ENCODE measurements at places on chromosomes 2 and 18.

DNA sequence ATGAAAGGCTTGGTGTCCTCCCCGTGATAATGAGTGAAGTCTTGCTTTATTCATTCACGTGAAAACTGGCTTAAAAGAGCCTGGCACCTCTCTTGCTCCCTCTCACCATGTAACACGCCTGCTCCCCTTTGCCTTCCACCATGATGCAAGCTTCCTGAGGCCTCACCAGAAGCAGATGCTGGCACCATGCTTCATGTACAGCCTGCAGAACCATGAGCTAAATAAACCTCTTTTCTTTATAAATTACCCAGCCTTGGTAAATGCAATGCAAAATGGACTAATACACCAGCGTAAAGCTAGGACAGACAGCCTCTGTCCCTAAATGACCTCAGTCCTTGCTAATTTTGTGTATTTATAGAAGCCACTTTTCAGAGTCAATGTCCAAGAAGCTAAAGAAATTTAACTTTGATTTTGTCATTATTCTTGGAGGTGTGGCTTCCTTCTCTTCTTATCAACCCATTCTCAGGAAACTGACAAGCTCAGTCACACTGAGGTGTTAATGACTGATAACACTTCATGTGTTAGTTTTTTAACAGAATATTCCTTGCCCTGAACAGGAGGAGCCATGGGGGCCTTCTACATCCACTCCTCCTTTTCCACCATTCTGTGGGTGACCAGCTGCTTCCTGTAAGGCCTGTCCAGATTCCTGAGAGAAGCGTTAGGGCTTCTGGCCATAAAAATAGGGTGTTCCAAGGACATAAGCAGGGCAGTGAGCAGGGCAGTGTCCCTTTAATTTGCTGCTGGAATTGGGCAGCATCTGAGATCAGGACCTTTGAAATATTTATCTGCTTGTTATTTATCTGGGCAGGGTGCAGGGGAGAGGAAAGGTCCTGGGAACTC lies 38.0 kb upstream of the EPAS1 start:
- no peak for DNase-seq

GRCh38 chr18:39945076-39945475 lies 2010.0 kb upstream of the PIK3C3 start:
- DNase-seq, result no peak

GRCh38 chr2:25570161-25570845 lies 103.1 kb downstream of the DTNB start:
- DNase-seq, result no peak

DNA sequence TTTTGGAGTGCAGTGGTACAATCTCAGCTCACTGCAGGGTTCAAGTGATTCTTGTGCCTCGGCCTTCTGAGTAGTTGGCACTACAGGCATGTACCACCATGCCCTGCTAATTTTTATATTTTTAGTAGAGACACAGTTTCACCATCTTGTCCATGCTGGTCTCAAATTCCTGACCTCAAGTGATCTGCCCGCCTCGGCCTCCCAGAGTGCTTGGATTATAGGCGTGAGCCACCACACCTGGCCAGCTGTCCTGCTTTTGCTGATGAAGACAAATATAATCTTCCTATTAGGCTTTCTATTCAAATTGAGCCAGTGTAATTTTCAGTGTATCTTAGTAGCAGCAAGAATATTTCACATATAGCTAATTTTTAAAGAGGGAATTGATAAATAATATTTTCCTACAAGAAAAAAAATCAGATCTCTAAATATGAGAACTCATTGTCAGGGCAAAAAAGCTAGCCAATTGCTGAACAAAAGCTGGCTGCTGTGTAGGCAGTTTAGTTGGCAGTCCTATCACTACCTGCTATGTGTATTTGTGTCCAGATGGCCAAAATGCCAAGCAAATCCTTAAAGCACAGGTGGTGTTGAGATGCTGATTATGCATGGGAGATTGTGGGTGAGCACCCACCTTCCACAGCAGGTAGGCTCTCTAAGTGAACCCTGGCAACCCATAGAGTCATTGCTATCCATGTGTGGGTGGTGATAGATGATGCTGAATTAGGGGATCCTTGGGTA lies 60.8 kb upstream of the STAM2 start:
- no peak for DNase-seq

GRCh38 chr2:42492691-42493467 lies 903 bp downstream of the KCNG3 start:
- DNase-seq, result peak; percentile 39

DNA sequence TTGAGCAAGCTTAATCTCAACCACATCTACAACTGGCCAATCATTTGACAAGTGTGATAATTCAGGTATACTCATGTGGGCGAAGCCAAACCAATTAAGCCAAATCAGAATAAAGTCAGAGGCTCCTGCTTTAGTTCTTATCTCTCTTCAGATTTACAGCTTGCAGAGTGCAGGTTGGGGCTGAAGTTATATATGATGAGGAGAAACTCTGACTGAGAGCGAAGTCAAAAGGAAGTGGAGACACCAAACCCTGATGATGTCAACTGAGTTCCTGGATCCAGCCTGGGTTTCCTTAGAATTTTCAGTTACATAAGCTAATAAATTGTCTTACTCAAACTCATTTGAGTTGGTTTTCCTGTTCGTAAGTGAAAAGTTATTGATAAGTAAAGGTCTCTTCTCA lies 73.9 kb downstream of the ASXL2 start:
- no peak for DNase-seq

DNA sequence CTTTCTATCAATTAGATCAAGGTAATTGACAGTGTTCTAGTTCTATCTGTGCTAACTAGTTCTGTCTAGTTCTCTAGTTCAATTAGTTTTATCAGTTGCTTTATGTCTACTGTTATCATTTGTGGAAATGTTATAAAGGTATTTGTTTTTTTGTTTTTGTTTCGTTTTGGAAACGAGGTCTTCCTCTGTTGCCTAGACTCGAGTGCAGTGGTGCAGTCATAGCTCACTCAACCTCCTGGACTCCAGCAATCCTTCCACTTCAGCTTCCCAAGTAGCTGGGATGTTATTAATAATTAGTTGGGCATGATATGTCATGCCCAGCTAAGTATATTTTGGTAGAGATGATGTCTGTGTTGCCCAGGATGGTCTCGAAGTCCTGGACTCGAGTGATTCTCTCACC lies 1682.8 kb upstream of the LRRTM1 start:
- DNase-seq, result no peak

GRCh38 chr2:39723946-39724827 lies 54.9 kb downstream of the THUMPD2 start:
- no peak for DNase-seq

DNA sequence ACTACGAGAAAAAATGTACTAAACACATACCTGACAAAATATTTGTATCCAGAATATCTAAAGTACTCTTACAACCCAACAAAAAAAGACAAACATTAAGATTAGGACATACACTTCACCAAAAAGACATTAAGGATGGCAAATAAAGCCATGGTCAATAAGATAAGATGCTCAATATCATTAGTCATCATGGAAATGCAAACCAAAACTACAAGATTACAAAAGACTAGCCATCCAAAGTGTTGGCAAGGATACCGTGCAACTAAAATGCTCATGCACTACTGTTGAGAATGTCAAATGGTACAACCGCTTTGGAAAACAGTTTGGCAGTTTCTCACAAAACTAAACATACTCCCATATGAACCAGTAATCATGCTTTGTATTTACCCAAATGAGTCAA lies 29.7 kb downstream of the MAP3K2 start:
- DNase-seq, result no peak

DNA sequence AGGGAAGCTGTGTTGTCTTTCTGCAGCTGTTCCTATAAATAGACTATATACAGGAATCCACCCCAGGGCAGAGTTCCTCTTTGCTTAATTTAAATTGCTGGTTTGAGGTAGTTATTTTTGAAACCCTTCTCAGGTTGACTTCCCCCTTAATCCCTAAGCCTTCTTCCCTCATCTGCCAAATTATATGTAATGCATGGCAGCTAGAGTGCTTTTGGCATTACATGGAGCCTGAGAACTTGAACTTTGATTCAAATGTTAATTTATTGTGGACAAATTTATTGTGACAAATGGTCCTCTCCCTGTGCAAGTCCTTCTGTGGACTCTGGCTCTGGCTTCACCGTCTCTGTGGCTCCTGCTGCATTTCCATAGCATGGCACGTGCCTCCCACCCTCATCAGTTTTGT lies 29.2 kb downstream of the MYO1B start:
- no peak for DNase-seq

DNA sequence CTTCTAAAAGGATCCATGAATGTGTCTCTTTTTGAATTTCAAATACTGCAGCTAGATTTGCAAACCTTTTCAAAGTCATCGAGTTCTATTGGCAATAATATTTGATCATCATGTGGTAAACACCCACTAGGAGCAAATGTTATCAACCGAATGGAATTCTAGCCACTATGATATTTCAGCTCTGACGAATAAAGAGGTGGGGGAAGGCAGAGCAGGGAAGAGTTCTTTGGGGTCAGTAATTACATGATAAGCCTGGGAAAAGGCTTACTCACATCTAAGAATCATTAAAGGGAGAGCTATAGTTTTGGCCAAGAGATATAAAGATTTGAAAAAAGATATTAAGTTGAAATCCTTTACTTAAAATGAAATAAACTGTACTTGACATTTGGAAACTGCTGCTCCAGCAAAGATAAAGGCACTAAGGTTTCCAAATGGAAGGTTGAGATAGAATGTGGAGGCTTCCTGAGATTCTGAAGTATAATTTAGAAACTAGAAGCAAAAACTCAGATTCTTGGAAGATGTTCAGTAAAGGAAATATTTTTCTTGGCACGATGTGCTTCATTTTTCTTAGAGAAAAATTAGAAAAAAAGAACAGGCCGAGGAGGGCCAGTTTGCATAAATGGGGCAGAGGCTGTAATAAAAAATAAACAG lies 104.7 kb upstream of the ARHGAP28 start:
- DNase-seq, result no peak

- DNase-seq, result no peak
Measured at GRCh38 chr2:60411295-60411694, 142.2 kb downstream of the BCL11A start.

DNA sequence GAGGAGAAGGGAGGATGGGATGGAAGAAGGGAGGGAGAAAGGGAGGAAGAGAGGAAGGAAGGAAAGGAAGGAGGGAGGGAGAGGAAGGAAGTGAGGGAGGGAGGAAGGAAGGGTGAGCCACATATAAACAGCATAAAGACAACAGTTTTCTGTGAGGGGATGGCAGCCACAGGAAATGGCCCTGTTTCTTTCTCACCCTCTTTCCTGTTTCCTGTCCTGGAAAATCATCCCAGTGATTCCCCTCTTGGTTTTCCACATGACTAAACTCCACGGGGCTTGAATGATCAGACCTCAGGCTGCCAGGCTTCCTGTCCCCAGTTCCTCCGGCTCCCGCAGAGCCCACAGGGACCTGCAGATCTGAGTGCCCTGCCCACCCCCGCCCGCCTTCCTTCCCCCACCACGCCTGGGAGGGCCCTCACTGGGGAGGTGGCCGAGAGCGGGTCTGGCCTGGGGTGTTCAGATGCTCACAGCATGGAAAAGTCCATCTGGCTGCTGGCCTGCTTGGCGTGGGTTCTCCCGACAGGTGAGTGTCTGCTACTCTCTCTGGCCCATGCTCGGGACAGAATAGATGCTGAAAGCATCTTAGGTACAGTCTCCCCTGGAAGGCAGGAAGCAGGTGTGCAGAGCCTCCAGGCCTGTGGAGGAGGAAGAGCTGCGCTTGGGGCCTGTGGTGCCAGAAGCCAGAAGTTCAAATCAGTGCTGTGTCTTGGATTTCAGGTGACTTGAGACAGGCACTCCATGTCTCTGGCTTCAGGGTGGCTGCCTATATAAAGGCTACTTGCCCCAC lies at the start of gene SIGLEC15:
Gene SIGLEC15, plus strand, starts transcription at position 418 of the 787 bp plus-strand sequence. Its CDS starts 54 bp downstream, at position 472.
- DNase-seq, result no peak

- DNase-seq, result no peak
Measured at GRCh38 chr2:47147021-47147420, 8.1 kb downstream of the STPG4 start.

DNA sequence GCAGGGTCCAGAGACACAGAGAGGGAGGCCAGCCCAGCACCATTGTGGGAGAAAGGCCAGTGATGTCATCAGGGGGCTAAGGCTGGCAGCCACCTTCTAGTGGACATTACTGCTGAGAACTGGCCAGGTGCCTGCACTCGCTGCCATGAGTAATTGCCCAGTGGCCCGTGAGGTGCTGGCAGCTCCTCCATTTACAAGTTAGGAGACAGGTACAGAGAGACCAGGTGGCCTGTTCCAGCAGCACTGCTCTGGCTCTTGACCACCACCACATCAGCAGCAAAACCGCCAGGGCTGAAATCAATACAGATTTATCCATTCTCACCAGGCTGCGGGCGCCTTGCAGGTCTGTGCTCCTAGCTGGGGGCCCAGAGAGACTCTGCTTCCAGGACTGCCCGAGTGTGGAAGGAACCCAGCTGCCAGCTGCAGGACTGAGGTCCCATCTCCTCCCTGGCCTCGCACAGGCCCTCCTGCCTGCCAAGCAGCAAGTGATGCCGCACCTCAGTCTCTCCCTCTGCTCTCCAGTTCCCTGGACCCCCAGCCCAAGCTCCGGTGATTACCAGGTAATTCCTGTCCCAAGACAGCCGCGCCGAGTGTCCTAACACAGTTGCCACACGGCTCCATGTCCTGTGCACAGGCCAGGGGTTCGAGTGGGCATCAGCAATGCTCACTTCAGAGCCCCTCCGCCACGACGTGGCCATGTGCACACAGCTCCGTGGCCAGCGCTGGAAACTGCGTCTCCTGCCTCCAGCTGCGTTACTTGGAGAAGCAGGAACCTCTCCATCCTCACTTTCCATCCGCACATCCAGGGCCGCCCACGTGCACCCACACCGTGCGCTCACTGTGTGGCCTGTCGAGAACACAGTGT lies 101.0 kb upstream of the CTDP1 start:
- DNase-seq, result peak; percentile 6

DNA sequence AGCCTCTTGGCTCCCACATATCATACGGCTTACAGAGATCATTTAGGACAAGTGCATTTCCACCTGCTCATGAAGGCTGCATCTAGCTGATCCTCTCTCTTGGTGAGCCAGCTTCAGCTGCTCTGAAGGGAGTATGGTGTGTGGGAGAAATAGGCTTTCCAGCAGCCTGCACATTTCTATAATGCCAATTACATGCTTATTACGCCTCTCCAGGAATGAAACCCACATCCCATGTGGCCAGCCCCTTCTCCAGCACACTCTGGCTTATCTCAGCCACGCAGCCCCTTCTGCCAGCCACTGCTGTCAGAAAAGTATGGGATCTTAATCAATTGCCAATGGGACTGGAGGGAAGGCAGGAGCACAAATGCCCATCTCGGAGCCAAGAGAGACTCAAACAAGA lies 117.5 kb downstream of the GALNT14 start:
- DNase-seq, result no peak
